ENCODE measurements at places on chromosomes 12 and 14.

DNA sequence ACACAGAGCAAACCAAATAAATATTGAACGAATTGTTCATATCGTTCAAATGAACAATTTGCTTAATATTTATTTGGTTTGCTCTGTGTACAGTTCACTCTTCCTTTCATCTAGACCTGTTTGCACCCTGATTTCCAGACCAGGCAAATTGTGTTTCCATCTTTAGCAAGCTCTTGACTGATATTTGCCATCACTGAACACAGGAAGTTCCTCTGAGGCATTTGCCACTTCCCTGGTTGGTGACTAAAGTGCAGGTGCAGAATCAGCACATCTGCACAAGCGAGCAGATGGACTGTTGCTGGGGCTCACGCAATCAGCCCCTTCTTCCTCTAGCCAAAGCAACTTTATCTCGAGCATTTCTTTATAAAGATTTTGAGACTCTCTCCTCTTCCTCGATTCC, 112.9 kb downstream of the DAAM1 start:
- DNase-seq, result peak; percentile 37

DNA sequence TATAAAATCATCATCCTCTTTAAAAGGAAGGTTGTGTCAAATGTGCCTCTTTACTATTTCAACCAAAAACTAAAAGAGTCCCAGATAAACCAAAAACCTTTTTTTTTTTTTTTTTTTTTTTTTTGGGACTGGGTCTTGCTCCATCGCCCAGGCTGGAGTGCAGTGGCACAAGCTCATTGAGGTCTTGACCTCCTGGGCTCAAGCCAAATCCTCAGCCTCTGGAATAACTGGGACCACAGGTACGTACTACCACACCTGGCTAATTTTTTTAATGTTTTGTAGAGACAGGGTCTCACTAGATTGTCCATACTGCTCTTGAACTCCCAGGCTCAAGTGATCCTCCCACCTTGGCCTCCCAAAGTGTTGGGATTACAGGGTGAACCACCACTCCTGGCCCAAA, 16.4 kb upstream of the SELPLG start:
- DNase-seq, result no peak

DNA sequence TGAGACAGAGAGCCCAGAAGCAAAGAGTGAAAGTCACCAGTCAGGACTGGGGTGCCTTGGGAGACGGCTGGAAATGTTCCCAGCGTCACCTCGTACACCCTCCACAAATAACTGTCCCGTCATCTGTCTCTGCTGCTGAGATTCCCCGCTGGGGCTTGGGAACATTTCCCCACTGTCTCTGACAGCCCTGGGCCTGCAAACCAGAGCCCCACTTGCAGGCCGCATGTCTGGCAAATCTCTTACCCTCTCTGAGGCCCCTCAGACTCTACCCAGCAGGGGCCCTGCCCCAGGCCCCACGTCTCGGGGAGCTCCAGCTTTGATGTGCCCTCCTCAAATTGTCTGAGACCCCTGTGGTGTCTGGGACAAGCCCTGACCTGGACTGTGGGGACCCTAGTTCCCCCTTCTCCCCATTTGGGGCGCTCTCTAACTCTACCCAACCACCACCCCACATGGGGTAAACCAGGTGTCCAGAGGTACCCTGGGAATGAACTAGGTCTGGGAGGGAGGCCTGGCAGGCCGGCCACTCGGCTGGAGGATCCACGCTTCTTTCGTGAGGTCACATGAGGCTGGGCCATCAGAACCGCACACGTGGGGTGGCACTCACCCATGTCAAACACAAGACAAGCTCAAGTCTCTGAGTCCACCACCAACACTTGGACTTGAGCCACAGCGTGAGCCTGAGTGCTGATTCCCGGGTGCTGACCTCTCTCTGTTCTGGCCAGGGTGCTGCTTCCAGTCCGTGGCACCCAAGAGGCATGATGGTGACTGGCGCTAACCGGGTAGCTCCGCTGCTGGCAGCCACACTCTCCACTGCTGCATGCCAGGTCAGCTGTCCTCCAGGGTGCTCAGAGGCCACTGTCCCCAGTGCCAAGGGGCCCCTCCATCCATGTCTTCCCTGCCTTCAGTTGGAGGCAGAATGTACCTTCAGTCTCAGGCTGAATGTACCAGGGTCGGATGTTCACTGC, 59.8 kb downstream of the DIO3 start:
- no peak for DNase-seq

GRCh38 chr12:115370650-115371049, 686.7 kb upstream of the TBX3 start:
- no peak for DNase-seq

GRCh38 chr14:59148334-59148900, 40.0 kb upstream of the DAAM1 start:
- no peak for DNase-seq

- DNase-seq, result no peak
These were observed 173.9 kb downstream of the CACNA1C start for GRCh38 chr12:2226641-2227040.
